Erythroblast (primary cell): ENCODE measurements at places on chromosomes 2 and 18.

- DNase-seq: no peak
These were observed 340.6 kb downstream of the DYSF start for GRCh38 chr2:71793926-71794325.

GRCh38 chr2:122622934-122623333 is 867.5 kb downstream of the TSN start:
- no peak for DNase-seq

DNA sequence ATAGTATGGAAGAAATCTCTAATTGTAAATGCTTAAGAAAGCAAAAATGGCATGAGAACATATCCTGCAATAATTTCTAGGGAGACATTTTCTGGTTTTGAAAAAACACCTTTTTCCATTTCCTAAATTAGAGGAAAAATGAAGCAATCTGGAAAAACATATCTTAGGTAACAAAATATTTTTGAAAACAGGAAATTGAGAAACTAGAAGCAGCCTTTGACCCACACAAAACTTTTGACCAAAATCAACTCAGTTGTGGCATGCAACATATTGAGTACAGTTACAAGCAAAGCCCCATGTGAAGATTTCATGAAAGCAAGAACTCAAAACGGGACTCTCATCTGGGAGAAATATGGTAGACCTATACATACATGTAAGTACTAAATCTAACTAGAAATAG is 28.6 kb upstream of the CHAC2 start:
- no peak for DNase-seq

DNA sequence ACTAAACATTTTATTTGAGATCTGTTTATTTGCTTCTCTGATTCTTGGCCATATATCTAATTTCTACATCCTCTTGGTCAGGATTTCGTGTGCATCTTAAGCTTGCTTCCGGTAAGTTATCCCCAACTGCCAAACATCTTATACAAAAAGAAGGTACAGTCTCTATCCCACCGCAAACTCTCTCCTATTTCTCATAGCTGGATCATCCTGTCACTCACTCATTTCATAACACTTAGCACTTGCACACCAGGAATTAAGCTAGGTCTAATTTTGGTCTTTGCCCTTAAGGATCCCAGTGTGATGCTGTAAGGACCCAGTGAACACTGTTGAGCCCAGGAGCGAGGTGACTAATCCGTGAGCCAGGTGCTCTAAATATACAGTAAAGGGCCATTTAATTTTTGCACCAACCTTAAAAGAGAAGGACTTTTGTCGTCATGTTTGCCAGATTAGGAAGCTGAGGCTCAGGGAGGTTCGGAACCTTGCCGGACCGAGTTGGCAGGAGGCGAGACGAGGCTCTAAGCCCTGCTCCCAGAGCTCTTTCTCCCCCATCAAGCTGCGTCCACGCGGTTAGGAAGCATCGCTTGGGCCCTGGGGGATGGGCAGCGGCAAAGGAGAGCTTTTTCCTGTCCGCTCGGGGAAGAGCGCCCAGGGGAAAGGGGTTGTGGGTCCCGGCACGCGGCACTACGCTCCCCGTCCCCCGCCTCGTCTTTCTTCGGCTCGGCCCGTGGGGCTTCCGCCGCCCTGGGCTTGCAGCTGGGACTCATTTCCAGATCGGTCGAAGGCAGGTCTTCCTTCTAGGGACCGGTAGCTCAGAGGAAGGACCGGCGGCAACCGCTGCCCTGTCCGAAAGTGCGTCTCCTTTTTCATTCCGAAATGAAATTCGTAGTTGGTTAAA is 4.1 kb upstream of the ITPRIPL1 start:
- DNase-seq: peak; percentile 50

DNA sequence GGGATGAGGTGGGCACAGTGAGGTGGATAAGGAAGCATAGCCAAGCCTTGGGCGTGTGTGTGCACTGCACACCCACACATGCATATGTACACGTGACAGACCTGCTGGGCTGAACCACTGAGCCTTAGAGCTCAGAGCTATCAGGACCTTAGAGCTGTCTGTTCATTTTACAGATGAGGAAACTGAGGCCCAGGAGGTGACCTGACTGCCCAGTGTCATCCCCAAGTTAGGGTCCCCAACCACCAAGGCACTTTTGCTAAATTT is 8.2 kb upstream of the SNED1 start:
- DNase-seq: no peak

DNA sequence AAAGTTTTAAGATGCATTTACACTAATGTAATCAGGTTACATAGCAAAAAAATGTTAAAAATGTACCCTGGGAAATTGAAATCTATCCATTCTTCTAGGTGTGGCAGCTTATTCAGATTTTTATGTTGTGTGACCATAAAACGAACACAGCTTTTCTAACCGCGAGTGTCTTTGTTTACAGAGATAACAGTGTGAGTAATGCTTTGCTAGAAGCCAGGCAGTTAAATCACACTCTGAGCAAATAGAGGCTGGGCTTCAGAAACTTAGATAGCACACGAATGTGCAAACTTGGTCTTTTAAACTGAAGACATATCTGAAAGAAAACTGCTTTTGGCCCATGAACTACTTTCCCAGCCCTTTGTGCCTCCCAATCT is 116.1 kb downstream of the SPTBN1 start:
- DNase-seq: peak; percentile 21

- DNase-seq: no peak
These were observed 11.9 kb upstream of the MSGN1 start for GRCh38 chr2:17804358-17804757.

DNA sequence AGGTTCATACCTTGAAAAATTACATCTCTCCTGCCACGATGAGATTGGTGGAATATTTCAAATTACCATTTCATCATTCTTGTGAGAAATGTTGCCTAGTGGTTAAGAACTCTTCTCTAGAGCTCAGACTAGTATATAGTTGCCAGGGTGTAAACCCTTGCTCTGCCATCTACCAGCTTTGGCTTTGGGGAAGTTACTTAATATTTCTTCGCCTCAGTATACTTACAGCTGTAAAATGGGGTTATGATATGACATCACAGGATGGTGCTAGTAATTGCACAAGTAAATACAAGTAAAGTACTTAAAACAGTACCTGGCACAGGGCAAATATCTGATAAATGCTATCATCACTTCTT is 1.5 kb downstream of the SPOPL start:
- peak; percentile 58 for DNase-seq

DNA sequence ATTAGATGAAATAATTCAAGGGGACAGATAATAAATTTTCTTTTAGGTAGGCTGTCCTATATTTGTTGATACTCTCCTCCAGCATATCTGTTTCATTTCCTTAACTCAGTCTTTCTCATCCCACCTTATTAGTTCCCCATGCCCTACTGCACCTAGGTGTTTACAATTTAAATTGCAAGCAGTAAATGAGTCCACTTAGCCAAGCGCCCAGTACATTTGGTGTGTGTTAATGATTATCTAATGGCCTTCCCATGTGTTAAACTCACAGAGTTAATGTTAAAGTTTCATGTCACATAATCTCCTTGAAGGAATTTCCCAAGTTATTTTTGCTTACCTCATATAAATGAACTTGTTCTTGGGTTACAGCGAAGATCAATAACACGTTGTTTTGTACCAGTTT is 31.2 kb downstream of the ITGB6 start:
- DNase-seq: no peak

- no peak for DNase-seq
These were observed 306.8 kb upstream of the HS6ST1 start for GRCh38 chr2:128625421-128625820.

DNA sequence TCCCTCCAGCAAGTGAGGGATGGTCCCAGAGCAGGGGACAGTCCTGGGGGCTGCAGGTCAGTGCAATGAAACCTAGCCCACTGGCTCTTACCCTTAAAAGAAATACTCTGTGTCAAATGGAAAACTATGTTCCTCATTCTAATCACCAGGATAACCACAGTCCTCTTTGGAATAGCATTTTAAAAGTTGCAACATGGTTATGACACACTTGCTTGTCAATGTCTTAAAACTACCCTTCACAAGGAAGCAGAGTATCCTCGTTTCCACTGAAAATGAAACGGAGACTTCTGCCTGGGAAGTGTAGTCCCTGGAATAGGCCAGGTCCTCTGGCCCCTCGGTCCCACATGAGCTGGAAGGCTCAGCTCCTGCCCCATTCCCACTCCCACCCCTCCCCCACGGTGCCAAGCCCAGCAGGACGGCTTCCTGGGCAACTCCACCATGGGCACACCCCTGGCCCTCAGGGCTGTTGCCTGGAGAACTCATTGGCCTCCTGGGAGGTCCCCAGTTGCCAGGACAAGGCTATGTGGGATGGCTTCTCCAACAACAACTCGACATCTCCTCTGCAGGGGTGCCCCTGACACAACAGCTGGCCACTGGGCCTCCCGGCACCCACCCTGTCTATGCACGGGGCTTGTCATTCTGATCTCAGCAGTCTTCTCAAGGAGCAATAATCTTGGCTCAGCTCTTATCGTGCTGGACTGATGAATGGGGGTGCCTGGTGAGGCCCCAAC is 38.3 kb upstream of the ST3GAL5 start:
- no peak for DNase-seq

DNA sequence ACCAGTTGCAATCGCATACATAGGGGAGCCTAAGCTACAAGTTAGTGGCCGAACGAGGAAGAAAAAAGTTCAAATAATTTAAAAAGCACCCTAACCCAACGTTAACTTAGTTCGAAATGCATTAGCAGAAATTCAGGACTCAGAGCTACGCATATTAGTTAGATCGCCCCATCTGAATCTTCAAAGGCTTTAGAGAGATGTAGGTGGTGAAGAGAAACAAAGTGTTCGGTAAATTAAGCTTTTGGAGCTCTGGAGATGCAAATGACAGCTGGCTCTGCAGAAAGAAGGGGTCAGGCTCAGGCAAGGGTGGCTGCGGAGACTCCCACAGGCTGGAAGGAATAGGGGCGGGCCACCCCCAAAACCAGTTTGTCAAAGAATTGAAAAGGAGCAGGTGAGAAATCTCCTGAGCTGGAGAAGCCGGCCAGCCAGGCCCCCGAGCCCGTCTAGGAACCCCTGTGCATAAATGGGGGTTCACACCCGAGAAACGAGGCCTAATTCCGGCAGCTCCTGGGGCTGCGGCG is 621 bp downstream of the TXNL1 start:
- peak; percentile 75 for DNase-seq

GRCh38 chr18:65768120-65768778 is 17.4 kb downstream of the CDH7 start:
- no peak for DNase-seq

DNA sequence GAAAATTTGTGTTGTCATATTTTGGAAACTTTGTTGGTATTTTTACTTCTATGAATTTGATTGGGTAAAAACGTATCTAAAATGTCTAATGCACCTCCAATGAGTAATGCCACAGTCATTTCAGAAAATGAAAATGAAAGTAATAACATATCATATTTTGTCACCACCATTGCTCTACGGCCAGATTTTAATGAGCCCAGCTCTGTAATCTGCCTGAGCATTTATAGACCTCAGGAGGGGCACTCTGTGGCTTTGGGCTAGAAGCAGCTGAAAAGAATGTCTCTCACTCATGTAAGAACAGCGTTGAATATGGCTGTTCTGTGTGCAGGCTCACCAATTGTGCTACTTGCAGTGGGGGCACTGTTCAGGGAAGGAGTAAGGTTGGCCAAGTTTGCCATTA is 32.7 kb upstream of the ABCA12 start:
- DNase-seq: no peak

DNA sequence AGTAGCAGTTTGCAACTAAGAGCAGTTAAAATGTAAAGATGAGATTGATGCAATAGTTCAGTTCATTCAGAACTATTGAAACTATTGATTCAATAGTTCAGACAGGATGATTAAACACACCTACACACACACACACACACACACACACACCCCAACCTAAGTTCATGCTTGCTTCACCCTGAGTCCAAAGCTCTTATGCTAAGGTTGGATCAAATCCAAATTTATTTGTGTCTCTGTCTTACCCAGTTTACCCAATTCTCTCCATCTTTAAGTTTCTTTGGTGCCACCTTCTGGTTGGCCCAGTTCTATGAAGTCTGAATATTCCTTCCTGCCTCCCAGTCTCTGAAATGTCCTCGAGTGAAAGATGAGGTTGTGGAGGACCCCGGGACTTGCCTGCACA is 5.1 kb downstream of the SERPINB8 start:
- peak; percentile 6 for DNase-seq

DNA sequence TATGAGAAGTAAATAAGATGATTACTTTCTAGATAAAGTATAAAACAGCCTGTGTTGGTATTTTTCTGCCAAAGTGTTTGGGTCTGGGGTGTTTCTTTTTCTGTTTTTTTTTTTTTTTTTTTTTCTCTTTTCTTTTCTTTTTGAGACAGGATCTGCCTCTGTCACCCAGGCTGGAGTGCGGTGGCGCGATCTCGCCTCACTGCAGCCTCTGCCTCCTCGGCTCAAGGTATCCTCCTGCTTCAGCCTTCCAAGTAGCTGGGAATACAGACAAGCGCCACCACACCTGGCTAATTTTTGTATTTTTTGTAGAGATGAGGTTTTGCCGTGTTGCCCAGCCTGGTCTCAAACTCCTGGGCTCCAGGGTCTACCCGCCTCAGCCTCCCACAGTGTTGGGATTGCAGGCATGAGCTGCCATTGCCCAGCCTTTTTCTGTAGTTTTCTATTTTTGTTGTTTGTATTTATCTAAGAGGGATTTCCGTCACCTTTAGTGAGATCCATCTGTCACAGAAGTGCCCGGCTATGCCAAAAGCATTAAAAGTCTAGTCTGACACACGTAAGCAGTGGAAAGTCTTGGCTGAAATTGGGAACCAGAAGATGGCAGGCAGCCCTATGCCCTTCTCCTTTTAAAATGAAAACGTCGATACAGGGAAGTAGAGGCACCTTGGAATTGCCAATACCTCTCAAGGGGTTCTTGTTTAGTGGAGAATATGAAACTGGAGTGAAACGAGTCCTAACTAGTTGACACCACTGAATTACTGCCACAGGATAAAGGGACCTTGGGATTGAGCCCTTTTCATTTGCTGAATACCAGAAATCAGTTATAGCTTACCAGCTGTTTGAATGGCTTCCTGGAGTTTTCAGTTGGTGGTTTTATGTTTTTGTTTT is 14.0 kb downstream of the UGP2 start:
- DNase-seq: no peak

GRCh38 chr18:67072791-67073190 is 443.7 kb downstream of the DSEL start:
- peak; percentile 66 for DNase-seq

DNA sequence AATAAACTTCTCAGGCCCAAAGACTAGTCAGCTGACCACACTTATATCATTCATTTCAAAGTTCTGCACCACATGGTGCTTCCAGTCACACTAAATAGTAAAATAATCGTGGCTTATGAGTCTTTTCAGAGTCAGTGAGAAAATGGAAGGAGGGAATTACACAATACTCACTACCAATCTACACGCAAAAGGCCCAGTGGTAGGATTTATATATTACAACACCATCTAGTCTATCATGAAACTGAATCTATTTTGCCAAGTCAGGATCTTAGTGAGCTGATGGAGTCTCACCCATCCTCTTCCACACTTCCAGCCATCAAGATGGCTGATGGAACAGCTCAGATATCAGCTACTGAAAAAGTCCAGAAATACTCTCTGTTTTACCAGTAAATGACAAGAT is 21.9 kb downstream of the INO80D start:
- DNase-seq: peak; percentile 20

DNA sequence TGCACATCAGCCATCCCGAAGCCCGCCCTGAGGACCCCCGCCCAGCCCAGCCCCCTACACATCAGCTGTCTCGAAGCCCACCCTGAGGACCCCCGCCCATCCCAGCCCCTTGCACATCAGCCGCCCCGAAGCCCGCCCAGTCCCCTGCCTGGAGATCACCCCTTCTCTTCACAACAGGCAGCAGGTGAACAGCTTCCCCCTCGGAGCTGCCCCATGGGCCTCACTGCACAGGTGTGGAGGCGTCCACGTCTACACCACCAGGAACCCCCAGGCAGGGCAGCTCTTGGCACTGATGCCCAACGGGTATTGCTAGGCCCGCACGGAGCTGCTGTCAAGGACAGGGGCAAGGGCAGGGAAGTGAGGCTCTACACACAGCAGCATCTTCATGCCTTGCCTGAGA is 137.6 kb downstream of the HDAC4 start:
- DNase-seq: no peak
